SJCRH30 (cell line): ENCODE measurements at places on chromosomes 12 and 14. TPM values are rescaled to one million over a fixed set of nuclear protein-coding genes. Genes with fewer than 3 reads are reported as not detected.
A peak's percentile ranks its signal among the peaks of the same experiment; 100 is the strongest.

SLC2A13 gene
- total RNA-seq, result 8.4 and 11.1 TPM in 2 replicates

HOXC5 gene
- not detected in 2 replicates for total RNA-seq

DNA sequence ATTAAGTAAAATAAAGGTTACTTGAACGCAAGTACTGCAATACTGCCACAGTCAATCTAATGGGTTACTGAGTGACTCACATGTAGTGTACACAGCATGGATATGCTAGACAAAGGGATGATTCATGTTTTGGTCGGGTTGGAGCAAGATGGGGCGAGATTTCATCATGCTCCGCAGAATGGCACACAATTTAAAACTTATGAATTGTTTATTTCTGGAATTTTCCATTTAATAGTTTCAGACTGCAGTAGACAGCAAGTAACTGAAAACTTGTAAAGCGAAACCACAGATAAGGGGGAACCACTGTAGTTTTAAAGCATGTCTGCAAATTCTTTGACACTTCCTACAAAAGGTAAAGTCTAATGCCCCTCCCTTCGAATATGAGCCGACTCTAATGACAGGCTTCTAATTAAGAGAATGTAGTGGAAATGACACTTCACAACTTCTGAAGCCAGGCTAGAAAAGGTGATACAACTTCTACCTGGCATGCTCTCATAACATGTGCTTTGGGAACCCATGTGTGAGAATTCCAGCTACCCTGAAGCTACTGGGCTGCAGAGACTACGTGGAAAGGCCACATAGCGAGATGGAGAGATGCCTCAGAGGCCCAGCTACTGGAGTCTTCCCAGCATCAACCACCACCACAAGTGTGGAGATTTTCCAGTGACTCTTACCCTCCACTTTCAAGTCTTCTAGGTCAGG is 13.9 kb upstream of the TCP11L2 start:
- H3K4me3 ChIP-seq, result no peak overlapping the region
- H3K4me1 ChIP-seq, result no peaks in the 10 kb centered on the region
- DNase-seq, result no peak
- no peak overlapping the region for H3K27ac ChIP-seq
- H3K36me3 ChIP-seq, result no peaks in the 10 kb centered on the region
- no peaks in the 10 kb centered on the region for H3K27me3 ChIP-seq

- no peak for DNase-seq
- no peak overlapping the region for H3K4me3 ChIP-seq
- peaks cover 77% of the 10 kb centered on the region for H3K36me3 ChIP-seq
- no peaks in the 10 kb centered on the region for H3K4me1 ChIP-seq
These were observed 14.1 kb downstream of the PPP1CC start for GRCh38 chr12:110728628-110729027.

- DNase-seq, result peak; percentile 82
- H3K4me1 ChIP-seq, result peaks cover 12% of the 10 kb centered on the region
- H3K4me3 ChIP-seq, result peak overlapping the region; percentile 31
These were observed 184.4 kb upstream of the CCND2 start for GRCh38 chr12:4089121-4089606.

GRCh38 chr12:4330203-4330602 is 9.2 kb downstream of the TIGAR start:
- H3K36me3 ChIP-seq, result peaks cover 45% of the 10 kb centered on the region
- H3K4me1 ChIP-seq, result no peaks in the 10 kb centered on the region
- H3K27ac ChIP-seq, result no peak overlapping the region
- DNase-seq, result no peak

DNA sequence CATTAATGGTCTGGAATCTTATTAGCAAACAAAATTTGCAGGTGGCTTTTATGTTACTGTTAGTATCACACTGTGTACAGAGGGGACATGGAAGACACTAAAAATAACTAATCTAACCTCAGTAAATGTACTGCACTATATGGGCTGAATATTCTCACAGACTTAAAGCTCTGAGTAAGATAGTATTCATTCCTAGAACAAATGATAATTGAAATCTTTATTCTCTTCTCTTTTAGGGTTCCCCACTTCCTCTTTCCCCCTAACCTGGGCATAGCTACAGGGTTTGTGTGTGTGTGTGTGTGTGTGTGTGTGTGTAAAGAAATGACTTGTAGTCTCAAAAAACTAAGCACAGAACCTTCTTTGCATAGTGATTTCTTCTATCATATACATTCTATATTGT is 21.4 kb upstream of the HECTD1 start:
- H3K27me3 ChIP-seq, result no peaks in the 10 kb centered on the region
- H3K27ac ChIP-seq, result no peak overlapping the region
- no peak for DNase-seq
- no peaks in the 10 kb centered on the region for H3K4me1 ChIP-seq
